CD4-positive, alpha-beta T cell treated with Interleukin-6 at 100 ng/mL for 8 hours (primary cell): ENCODE measurements at places on chromosomes 4 and X.

DNA sequence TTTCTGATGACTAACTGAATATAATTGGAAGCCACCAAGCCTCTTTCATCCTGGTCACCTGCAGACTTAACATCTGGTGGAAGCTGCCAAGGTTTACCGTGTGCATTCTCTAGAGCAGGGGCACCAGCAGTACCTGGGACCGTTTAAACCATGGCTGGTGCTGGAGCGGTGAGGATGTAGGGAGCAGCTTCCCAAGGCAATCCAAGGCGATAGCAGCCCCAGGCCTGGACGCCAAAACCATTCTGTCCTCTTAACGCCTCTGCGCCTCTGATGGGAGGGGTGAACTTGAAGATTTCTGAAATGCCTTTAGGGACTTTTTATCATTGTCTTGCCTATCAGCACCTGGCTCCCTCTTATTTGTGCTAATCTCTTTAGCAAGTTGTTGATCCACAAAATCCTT, 37.3 kb upstream of the SPANXN2 start:
- DNase-seq, result no peak

- DNase-seq, result no peak
Observed at GRCh38 chr4:180280076-180280475, 1963.1 kb upstream of the TENM3 start.

DNA sequence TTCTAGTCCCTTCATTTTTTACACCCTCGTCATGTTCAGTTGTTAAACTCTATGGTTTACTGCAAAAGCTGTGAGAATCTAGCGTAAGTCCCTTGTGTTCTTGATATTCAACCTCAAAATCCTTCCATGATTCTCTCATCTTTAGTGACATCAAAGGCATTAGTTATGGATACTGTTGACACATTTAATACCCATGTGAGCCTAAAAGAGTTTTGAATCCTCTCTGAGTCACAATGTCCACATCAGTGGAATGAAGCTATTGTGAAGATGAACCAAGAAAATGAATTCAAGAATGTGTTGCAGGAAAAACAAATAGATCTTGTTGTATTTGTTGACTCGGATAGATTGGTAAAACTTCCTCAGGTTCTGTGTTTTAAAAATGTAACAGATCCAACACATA, 394.7 kb upstream of the ATOH1 start:
- no peak for DNase-seq

GRCh38 chrX:31266203-31267076, 194.6 kb upstream of the FTHL17 start:
- DNase-seq, result no peak

GRCh38 chr4:148103597-148104355, 338.4 kb downstream of the NR3C2 start:
- no peak for DNase-seq

- no peak for DNase-seq
Observed at GRCh38 chr4:19030536-19030935, 1009.0 kb upstream of the LCORL start.

- DNase-seq, result no peak
Observed at GRCh38 chr4:94920369-94920768, 162.6 kb downstream of the BMPR1B start.

DNA sequence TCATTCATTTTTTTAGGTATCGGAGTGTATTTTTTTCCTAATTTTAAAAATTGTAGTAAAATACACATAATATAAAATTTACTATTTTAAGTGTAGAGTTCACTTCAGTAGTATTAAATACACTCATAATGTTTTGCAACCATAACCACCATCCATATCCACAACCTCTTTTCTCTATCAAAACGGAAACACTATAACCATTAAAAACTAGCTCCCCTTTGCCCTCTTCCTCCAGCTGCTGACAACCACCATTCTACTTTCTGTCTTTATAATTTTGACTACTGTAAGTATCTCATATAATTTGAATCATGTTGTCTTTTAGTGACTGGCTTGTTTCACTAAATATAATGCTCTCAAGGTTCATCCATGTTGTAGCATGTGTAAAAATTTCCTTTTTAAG, 205.4 kb upstream of the CXorf51B start:
- DNase-seq, result no peak

- DNase-seq, result peak; percentile 9
Observed at GRCh38 chrX:19683817-19684216, 168.5 kb upstream of the MAP3K15 start.
